ENCODE measurements at places on chromosomes 12 and 14. TPM values are rescaled to one million over a fixed set of nuclear protein-coding genes. Genes with fewer than 3 reads are reported as not detected.

- no peak for DNase-seq
Measured at GRCh38 chr12:6936636-6937480, 6.8 kb upstream of the RNU7-1 start.

DNA sequence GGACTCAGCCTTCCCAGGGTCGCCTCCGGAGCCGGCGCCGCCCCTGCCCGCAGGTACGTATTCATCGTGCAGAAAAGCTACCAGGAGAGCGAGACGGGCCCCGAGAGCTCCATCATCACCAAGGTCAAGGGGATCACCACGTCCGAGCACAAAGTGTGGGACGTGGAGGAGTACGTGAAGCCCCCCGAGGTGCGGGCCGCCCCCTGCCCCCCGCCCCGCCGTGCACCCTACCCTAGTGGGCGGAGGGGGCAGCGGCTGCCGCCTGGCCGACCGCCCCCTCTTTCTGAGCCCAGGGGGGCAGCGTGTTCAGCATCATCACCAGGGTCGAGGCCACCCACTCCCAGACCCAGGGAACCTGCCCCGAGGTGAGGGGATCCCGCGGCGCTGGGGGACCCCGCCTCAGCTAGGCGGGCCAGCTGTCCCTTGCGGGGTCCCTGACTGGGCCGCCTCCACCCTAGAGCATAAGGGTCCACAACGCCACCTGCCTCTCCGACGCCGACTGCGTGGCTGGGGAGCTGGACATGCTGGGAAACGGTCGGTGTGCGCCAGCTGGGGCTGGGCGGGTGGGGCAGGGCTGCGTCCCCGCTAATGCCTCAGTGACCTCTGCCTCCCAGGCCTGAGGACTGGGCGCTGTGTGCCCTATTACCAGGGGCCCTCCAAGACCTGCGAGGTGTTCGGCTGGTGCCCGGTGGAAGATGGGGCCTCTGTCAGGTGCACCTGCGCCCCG, 973 bp downstream of the P2RX2 start:
- DNase-seq: no peak

DNA sequence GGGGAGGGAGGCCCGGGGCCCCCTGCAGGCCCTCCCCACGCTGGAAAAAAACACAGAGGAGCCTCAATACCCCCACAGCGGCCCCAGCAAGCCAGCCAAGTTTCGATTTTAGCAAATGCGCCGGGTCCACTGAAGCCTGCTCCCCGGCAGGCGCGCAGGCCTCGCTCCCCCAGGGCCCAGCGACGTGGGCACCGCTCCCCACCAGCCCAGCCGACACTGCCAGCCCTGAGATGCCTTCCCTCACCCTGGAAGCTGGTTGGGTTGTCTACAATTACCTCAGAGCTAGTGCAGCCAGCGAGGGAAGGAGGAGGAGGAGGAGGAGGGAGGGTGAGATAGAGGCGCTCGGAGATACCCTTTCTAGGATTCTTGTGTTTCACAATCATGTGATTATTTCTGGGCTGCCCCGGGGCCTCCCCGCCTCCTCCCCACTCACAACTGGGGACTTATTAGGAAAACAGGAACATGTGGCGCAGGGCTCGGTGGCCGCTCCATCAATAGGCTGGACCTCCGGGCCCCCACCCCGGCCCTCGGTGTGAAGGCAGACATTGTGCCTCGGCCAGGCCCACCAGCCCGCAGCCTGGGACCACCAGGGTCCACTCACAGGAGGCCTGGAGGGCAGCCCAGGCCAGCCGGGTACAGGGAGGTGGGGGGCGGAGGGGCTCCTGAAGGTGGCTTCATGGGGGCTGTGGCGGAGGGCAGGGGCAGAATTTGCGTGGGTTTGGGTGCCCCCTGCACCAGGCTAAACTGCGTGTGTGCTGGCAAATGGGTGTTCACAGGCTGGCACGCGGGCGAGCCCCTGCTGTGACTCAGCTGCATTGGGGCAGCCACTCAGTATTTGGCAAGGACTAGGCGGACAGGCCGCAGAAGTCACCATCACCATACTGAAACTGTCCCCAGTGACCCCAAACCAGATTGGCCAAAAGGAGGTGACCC, 109.9 kb downstream of the NCOR2 start:
- DNase-seq: no peak

BCL2L2 gene
- polyA plus RNA-seq: 36.5 TPM

BDKRB1 gene
- polyA plus RNA-seq: 0.21 TPM
